ENCODE measurements at places on chromosomes 6 and 20.

- peak; percentile 88 for DNase-seq
These were observed at the start of gene TEAD3 for GRCh38 chr6:35496841-35497570. Gene TEAD3 (minus strand): TSS chr6:35497079.

- DNase-seq: no peak
These were observed 136.0 kb downstream of the OPN5 start for GRCh38 chr6:47917811-47918210.

GRCh38 chr6:169897601-169898358, 146.4 kb downstream of the ERMARD start:
- no peak for DNase-seq

GRCh38 chr6:158649289-158650143, at the start of gene SYTL3:
Gene SYTL3 (plus strand): TSS chr6:158650054. CDS start chr6:158663269, 13,215 bp downstream.
- no peak for DNase-seq

DNA sequence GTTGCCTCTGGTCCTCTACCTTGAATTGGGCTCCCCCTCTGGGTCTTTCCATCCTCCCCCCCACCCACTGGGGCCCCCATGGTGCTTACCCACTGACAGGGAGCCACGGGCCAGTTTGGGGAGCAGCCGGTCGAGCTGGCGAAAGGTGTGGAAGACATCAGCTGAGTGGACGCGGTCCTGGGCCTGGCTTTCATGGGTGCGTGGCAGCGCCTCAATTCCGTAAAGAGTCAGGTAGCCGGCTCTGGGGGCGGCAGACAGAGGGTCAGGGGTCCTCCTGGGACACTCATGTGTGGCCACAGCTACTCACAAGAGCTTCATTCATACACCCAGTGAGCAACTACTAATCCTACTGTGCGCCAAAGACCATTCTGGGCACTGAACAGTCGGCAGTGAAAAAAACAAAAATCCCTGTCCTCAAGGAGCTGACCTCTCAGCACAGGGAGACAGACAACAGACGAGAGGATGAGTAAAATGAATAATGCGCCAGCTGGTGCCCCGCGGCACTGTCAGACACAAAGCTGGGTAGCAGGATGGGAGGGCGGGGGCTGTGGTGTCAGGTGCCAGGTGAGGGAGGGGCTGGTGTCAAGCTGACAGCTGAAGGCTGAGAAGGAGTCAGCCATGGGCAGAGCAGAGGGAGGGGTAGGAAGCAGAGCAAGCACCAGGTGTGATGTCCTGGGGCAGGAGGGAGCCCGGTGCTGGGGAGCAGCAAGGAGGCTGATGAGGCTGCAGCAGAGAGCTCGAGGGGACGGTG, 28.3 kb downstream of the PTGIS start:
- DNase-seq: no peak
